MM.1S (cell line): ENCODE measurements at places on chromosomes 3 and 15.

DNA sequence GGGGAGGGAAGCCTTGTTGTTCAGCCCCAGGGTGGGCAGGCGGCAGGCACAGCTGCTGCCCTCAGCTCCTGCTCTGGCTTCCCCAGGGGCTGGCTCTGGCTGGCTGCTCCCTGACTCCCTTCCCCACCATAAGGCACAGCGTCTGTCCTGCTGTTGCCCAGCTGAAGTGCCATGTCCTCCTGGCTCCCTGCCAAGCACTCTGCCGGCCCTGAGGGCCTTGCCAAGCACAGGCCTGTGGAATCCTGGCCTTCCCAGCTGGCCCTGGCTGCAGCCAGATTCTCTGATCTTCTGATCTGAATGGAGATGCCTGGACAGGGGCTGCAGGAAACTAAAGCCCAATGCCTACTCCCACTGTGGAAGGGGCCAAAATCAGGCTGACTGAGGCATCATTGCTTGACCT, 1.1 kb downstream of the IQCF6 start:
- H3K4me1 ChIP-seq = no peaks in the 10 kb centered on the region
- no peak overlapping the region for H3K27ac ChIP-seq
- no peaks in the 10 kb centered on the region for H3K36me3 ChIP-seq
- no peak for DNase-seq
- no peaks in the 10 kb centered on the region for H3K27me3 ChIP-seq
- no peak overlapping the region for H3K4me3 ChIP-seq

GRCh38 chr3:20256144-20256543, 70.1 kb upstream of the SGO1 start:
- no peaks in the 10 kb centered on the region for H3K4me1 ChIP-seq
- peak; percentile 14 for DNase-seq
- no peaks in the 10 kb centered on the region for H3K27me3 ChIP-seq
- no peaks in the 10 kb centered on the region for H3K36me3 ChIP-seq

DNA sequence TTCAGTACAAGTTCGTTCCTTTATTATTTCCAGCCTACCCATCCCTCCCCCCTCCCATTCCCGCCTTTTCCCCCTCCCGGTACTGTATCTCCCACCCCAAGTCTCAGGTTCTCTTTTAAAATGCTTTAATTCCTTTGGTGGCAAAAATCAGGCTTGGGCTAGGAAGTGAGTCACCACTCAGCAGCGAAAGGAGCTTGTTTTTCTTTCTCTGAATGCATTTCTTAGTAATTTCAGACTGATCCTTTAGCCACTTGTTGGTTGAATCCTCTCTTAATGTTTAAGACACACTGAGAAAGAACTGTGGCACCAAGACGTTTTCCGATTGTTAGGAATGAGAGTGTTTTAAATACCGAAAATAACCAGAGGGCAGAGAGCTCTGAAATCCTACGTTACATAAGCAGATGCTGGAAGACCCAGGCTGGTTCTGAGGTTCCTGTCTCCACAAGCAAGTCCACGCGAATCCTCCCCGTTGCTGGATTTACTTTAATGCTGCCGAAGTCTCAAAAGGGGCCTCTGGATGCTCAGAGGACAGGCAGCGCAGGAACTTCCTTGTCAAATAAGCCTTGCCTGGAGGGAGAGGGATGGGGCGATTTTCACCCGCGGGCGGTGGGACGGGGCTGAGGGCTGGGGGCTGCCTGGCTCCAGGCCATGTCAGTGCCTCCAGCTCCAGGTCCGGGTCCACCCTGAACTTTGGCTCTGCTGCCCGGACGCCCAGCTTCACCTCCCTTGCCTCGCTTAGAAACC, 854 bp upstream of the COL8A1 start:
- no peak overlapping the region for H3K4me3 ChIP-seq
- no peaks in the 10 kb centered on the region for H3K27me3 ChIP-seq
- DNase-seq = no peak
- H3K27ac ChIP-seq = no peak overlapping the region
- H3K4me1 ChIP-seq = no peaks in the 10 kb centered on the region
- no peaks in the 10 kb centered on the region for H3K36me3 ChIP-seq

DNA sequence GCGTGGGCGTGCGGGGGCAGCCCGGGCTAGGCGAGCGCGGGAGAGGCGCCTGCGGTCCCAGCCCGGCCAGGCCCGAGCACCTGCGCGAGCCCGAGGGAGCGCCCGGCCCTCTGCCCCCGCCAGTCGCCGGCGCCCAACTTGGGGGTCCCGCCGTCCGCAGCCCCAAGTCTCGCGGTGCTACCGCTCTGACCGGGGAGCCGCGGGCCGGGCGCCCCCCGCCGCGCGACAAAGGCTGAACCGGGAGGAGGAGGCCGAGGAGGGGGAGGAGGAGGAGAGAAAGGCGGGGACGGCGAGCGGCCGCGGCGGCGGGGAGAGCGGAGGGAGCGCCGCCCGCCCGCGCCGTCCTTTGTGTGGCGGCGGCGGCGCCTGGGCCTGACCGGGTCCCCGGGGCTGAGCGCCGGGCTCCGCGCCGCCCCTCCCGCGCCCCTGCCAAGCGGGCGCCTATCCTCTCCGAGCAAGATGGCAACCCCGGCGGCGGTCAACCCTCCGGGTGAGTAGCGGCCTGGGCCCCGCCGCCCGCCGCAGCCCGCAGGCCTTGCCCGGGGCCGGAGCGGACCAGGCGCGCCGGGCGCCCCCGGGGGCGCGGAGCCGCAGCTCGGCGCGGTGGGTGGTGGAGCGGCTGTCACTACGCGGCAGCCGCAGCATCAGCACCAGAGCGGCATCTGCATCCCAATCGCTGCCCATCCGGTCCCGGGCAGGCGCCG, at the start of gene ARNT2:
ARNT2 (plus strand) TSS at position 326 of the 704 bp plus-strand sequence; CDS start at position 460, 134 bp downstream.
- H3K27ac ChIP-seq = no peak within 1 kb of the TSS
- H3K27me3 ChIP-seq = no peaks in the 10 kb centered on the region
- no peaks in the 10 kb centered on the region for H3K4me1 ChIP-seq
- no peaks in the 10 kb centered on the region for H3K36me3 ChIP-seq
- H3K4me3 ChIP-seq = peak within 1 kb of the TSS; percentile 60
- DNase-seq = peak; percentile 30

- no peaks in the 10 kb centered on the region for H3K36me3 ChIP-seq
- no peak overlapping the region for H3K27ac ChIP-seq
- no peak for DNase-seq
These were observed 217.4 kb upstream of the EOMES start for GRCh38 chr3:27939521-27939920.

DNA sequence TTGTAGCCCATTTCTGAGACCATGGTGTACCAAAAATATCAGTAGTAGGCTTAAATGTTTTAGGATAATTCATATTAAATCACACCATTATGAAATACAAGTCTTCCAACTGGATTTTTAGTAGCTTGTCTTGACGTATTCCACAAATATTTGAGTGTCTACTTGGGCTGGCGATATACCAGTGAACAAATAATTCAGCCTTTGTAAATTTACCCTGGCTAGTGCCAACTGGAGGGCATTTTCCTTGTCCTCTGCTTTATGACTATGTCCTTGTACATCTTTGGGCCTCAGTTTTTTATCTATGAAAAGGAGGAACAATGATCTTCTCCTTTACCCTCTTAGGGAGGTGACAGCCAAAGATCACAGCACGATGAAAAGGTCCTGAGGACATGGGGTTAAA, 114.8 kb downstream of the FRMD4B start:
- no peaks in the 10 kb centered on the region for H3K27me3 ChIP-seq
- H3K4me3 ChIP-seq = no peak overlapping the region
- no peak for DNase-seq
- H3K27ac ChIP-seq = no peak overlapping the region
- no peaks in the 10 kb centered on the region for H3K4me1 ChIP-seq
- H3K36me3 ChIP-seq = no peaks in the 10 kb centered on the region

DNA sequence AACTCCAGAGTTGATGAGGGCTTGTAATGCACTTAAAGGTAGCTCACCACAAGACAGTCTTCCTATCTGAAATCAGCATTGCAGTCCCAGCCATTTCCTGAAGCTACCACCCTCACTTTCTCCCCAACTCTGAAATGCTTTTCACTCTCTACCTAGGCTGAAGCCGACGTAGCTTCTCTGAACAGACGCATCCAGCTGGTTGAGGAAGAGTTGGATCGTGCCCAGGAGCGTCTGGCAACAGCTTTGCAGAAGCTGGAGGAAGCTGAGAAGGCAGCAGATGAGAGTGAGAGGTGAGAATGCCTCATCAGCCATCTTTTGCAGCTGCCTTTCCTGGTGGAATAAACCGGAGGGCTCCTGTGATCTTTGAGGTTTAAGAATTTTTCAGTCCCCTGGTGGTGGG, 14.3 kb downstream of the TPM1 start:
- H3K27me3 ChIP-seq = no peaks in the 10 kb centered on the region
- H3K4me3 ChIP-seq = no peak overlapping the region

- no peaks in the 10 kb centered on the region for H3K27me3 ChIP-seq
- no peak overlapping the region for H3K27ac ChIP-seq
- H3K4me3 ChIP-seq = no peak overlapping the region
- DNase-seq = peak; percentile 66
- 0 out of 2 replicates have a peak, but pooled peaks cover 3% of the 10 kb centered on the region for H3K4me1 ChIP-seq
These were observed 36.6 kb downstream of the PSTPIP1 start for GRCh38 chr15:77031376-77032050.

- no peaks in the 10 kb centered on the region for H3K36me3 ChIP-seq
- no peaks in the 10 kb centered on the region for H3K27me3 ChIP-seq
- H3K4me1 ChIP-seq = no peaks in the 10 kb centered on the region
- DNase-seq = no peak
- H3K4me3 ChIP-seq = no peak overlapping the region
- H3K27ac ChIP-seq = no peak overlapping the region
These were observed 70.5 kb upstream of the FOXB1 start for GRCh38 chr15:59933607-59934006.

GRCh38 chr3:101268141-101268540, 52.2 kb downstream of the IMPG2 start:
- no peaks in the 10 kb centered on the region for H3K36me3 ChIP-seq
- no peaks in the 10 kb centered on the region for H3K4me1 ChIP-seq
- no peaks in the 10 kb centered on the region for H3K27me3 ChIP-seq
- no peak overlapping the region for H3K4me3 ChIP-seq
- DNase-seq = no peak
- no peak overlapping the region for H3K27ac ChIP-seq

GRCh38 chr3:105448338-105448982, 81.8 kb downstream of the ALCAM start:
- H3K27ac ChIP-seq = no peak overlapping the region
- H3K36me3 ChIP-seq = no peaks in the 10 kb centered on the region
- no peak for DNase-seq
- no peak overlapping the region for H3K4me3 ChIP-seq
- H3K4me1 ChIP-seq = no peaks in the 10 kb centered on the region
- no peaks in the 10 kb centered on the region for H3K27me3 ChIP-seq

DNA sequence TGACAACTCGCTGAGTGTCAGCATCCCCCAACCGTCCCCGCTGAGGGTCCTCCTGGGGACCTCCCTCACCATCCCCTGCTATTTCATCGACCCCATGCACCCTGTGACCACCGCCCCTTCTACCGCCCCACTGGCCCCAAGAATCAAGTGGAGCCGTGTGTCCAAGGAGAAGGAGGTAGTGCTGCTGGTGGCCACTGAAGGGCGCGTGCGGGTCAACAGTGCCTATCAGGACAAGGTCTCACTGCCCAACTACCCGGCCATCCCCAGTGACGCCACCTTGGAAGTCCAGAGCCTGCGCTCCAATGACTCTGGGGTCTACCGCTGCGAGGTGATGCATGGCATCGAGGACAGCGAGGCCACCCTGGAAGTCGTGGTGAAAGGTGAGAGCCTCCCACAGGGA, 35.4 kb downstream of the ACAN start:
- H3K4me3 ChIP-seq = no peak overlapping the region
- H3K4me1 ChIP-seq = no peaks in the 10 kb centered on the region
- DNase-seq = no peak
- H3K27ac ChIP-seq = no peak overlapping the region
- H3K27me3 ChIP-seq = no peaks in the 10 kb centered on the region

DNA sequence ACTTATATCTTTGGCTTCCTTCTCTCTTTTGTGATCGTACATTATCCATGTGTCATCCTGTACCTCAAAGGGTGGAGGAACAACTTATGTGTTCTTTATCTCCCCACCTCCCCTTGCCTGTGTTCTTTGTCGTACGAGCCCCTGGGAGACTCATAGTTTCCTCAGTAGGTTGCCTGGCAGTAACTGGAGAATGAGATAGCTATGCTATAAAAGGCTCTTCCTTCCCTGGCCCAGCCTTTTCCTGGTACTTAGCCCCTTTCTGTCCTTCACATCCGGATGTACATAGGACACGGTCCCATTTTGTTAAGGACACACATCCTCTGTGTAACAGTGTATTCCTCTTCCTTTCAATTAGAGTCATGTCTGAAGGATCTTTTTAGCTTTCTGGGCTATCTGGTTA, 32.1 kb downstream of the PLCL2 start:
- peaks cover 21% of the 10 kb centered on the region for H3K4me1 ChIP-seq
- H3K4me3 ChIP-seq = no peak overlapping the region
- DNase-seq = no peak
- no peaks in the 10 kb centered on the region for H3K36me3 ChIP-seq
- H3K27ac ChIP-seq = no peak overlapping the region

DNA sequence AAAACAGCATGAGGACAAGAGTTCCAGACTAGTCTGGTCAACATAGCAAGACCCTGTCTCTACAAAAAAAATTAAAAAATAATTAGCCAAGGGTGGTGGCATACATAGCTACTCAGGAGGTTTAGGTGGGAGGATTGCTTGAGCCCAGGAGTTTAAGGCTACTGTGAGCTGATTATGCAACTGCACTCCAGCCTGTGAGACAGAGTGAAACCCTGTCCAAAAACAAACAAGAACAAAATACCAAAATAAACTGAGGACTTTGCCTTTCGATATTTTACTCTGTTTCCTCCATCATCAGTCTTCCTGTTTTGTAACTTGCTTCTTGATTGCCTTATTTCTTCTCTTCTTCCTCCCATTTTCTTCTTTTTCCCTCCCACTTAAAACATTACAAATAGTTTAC, 504.4 kb downstream of the ROBO1 start:
- no peak overlapping the region for H3K27ac ChIP-seq
- no peaks in the 10 kb centered on the region for H3K4me1 ChIP-seq
- H3K27me3 ChIP-seq = no peaks in the 10 kb centered on the region
- H3K36me3 ChIP-seq = no peaks in the 10 kb centered on the region

GRCh38 chr15:98443526-98443925, 204.8 kb upstream of the IGF1R start:
- H3K36me3 ChIP-seq = no peaks in the 10 kb centered on the region
- no peaks in the 10 kb centered on the region for H3K4me1 ChIP-seq
- H3K27me3 ChIP-seq = no peaks in the 10 kb centered on the region
- H3K27ac ChIP-seq = no peak overlapping the region
- no peak overlapping the region for H3K4me3 ChIP-seq

DNA sequence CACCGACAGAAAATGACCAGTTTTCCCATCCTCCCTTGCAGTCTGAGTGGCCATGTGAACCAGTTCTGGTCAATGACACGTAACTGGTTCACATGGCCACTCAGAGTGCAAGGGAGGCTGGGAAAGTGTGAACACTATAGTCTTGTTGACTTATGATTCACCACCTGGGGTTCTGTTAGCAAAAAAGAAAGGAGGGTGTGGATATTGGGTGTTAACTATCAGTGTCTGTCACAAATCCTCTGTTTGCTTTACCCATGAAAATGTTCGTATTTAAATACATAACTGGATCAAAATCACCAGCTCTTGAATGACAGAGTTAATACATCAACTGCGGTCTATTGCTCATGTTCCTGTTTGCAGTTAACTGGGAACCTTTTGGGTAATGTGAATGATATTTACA, 92.3 kb downstream of the ADAMTSL3 start:
- no peaks in the 10 kb centered on the region for H3K36me3 ChIP-seq
- no peak overlapping the region for H3K4me3 ChIP-seq
- H3K27ac ChIP-seq = no peak overlapping the region
- H3K4me1 ChIP-seq = no peaks in the 10 kb centered on the region

- H3K4me1 ChIP-seq = no peaks in the 10 kb centered on the region
- no peak within 1 kb of the TSS for H3K27ac ChIP-seq
- H3K4me3 ChIP-seq = no peak within 1 kb of the TSS
- no peaks in the 10 kb centered on the region for H3K27me3 ChIP-seq
- H3K36me3 ChIP-seq = no peaks in the 10 kb centered on the region
These were observed at the start of gene CLDN18 for GRCh38 chr3:138009476-138010272. CLDN18 (plus strand) TSS chr3:138010165; CDS start chr3:138010226, 61 bp downstream.
